Transverse colon (tissue), 4 donors: ENCODE measurements at places on chromosomes 12 and 14.

DNA sequence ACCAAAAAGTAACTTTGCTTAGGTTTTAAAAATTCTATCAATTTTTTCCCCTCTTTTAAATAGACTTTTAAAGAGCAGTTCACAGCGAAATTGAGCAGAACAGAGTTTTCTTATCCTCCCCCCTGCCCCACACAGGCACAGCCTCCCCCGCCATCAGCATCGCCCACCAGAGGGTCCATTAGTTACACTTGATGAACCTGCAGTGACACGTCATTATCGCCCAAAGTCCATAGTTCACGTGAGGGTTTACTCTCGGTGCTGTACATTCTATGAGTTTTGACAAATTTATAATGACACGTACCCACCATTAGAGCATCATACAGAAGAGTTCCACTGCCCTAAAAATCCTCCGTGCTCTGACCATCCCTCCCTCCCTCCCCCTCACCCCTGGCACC, 58.4 kb downstream of the FZD10 start:
- DNase-seq = no peak

GRCh38 chr12:29559198-29559597, 61.7 kb upstream of the OVCH1 start:
- no peak for DNase-seq

DNA sequence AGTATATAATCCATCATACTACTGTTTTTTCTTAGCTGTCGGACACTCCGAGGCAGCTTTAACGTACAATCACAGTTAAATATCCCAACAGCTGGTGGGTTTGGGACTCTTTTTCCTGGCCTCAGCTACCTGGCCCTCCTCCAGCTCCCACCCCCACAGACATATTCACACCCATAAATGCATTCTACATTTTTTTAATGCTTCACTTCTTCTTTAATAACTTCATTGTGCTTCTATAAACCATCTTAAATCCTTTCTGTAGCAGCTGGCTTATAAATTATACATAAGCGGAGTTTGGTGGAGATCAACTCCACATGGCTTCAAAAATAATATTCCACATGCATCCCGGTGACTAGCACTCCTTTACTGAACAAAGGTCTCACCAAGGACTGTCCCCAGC, 33.3 kb downstream of the TDG start:
- no peak for DNase-seq

DNA sequence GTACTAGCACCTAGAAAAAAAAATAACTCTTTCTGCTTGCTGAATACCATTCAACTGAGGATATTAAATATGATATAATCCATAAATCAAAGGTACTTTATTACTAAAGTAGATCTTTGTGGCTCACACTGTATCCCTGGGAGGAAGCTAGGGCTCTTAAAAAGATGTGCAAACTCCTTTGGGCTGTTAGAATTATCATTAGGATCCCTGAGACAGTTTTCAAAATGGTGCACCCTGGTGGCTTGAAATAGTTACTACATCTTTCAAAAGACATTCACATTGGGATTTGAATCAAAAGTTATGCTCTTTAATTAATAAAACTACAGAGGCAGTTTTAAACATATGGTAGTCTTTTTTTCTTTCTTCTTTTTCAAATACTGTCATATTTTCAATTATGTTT, 228.5 kb upstream of the G2E3 start:
- DNase-seq = no peak

DNA sequence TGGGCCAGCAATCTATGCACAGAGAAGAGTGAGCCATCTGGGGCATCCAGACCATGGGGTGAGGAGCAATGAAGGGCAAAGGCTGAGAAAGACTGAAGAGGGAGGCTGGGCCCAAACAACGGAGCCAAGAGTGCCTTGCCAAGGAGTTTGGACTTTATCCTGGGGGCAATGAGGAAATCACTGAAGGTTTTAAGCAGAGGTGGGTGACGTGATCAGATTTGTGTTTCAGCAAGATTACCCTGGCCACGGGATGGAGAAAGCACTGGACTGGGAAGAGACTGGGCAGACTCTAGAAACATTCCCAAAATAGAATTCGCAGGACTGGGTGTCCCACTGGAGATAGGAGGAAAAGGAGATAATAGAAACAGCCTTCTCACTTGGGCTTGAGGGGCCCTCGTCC, 65.3 kb downstream of the DPF3 start:
- peak; percentile 75 for DNase-seq
